Hematopoietic multipotent progenitor cell treated with erythropoietin and hydrocortisone succinate and interleukin-3 and kit ligand, for 8 days (in vitro differentiated cells): ENCODE measurements at places on chromosomes 4 and X.

DNA sequence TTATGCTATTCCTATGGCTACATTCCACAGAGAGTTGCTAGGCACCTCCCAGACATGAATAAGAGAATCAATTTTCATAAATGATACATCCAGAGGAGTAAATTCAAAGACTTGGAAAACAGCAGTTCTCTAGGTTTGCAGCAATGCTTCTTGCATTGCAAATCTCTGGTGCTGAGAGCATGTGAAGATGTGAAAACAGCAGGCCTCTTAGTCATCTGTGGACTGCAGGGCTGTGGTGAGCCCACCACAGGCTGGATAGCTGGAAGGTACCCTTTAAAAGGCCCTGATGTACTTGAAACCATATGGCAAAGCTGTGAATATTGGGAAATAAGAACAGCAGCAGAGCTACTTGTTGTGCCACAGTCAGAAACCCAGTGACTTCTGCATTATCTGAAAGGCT lies 2135.9 kb downstream of the ARAP2 start:
- DNase-seq: no peak

GRCh38 chrX:130086447-130087206 lies 23.7 kb downstream of the ELF4 start:
- peak; percentile 51 for DNase-seq

GRCh38 chrX:136275553-136275952 lies 24.4 kb upstream of the MAP7D3 start:
- no peak for DNase-seq

DNA sequence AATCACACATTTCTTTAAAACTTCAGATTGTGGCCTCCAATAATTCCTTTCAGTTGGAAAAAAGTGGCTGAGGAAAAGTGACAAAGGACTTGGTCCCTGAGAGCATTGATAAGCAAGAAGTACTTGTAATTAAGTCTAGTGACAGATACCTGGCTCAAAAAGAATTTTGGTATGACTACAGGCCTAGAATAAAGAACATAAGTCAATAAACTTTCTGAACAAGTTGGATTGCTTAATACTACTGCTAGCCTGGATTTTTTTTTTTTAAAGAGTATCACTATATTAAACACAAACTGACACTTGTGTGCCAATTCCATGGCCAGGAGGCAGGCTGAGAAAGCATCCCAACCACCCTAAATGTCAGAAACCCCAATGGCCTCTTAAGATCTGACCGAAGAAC lies 49.3 kb upstream of the PDGFC start:
- no peak for DNase-seq

DNA sequence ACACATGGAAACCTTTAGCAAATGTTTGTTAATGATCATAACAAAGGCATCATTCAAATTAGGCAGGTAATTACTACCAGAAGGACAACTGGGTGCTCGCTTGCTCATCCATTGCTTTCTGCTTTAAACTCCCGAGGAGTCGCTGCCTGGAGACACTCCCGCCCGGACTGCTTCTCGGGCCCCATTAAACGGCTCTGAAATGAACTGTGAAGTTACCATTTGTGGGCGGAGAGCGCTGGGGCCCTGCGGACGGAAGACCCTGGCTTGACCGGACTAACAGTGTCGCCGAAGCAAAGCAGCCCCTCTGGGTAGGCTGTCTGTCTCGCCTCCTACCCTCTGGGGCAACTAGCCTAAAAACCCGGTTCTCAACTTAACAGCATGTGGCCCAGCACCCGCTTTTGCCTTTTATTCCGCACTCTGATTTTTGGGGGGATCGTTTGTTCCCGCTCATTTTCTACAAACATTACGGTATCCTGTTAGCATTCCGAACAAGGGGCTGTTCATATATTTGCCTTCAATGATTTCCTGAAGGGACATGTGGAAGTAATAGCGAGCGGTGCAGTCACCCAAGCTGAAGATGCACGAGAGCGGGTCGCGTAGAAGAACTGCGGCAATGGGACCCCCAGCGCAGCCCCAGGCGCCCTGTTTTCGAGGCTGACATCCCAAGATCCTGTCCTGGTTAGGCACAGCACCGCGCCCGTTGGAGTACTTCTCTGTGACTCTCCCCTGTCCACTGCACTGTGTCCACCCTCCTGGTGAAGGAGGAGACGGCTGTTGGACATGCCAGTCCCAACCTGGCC lies 1.6 kb upstream of the PDGFRA start:
- DNase-seq: no peak

GRCh38 chr4:177093964-177094363 lies 215.7 kb upstream of the NEIL3 start:
- no peak for DNase-seq

GRCh38 chr4:169861593-169861992 lies 103.8 kb upstream of the HPF1 start:
- no peak for DNase-seq
